ENCODE measurements at places on chromosomes 1 and 21.

GRCh38 chr1:150970808-150971582, 3.6 kb downstream of the CERS2 start:
- no peak for DNase-seq

GRCh38 chr1:209850342-209850979, 22.7 kb downstream of the UTP25 start:
- no peak for DNase-seq

GRCh38 chr1:6859415-6860343, 74.4 kb downstream of the CAMTA1 start:
- peak; percentile 94 for DNase-seq

- no peak for DNase-seq
Measured at GRCh38 chr21:16044676-16045075, 314.9 kb downstream of the USP25 start.

- DNase-seq = no peak
Measured at GRCh38 chr1:236888903-236889302, 93.8 kb downstream of the MTR start.

DNA sequence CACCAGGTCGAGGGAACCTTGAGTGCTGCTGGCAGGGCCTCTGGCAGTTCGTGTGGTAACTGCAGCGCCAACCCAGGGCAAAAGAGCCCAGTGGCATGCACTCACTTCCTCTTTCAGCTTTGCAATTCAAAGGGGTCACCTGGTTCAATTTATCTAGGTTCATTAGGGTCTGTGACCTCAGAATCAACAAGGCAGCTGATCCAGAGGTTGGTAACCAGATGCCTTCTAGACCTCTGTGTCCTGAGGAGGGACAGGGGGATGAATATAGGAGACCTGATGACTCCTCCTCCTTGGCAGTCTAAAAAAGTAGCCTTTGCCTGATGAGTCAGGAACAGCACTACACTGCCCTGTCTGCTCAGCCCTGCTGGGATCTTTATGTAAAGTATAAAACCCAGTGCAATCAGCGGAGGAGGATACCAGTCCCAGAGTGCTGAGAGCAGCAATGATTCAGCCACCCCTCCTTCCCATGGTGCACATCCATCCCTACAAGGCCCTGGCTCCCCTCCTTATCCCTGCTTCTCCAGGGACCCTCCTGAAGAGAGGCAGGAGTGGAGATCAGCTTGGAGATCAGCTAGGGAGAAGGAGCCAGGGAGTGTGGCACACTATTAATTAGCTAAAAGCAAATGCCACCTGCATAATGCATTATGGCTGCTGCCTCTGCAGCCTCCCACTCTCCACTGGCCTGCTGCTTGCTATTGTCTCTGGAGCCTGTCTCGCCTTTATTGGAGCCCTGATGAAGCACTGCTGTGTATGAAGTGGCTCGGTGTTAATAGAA, 11.2 kb upstream of the FMOD start:
- no peak for DNase-seq

Data from AG09319 (cell line).